ENCODE measurements at places on chromosomes 5 and 9.

DNA sequence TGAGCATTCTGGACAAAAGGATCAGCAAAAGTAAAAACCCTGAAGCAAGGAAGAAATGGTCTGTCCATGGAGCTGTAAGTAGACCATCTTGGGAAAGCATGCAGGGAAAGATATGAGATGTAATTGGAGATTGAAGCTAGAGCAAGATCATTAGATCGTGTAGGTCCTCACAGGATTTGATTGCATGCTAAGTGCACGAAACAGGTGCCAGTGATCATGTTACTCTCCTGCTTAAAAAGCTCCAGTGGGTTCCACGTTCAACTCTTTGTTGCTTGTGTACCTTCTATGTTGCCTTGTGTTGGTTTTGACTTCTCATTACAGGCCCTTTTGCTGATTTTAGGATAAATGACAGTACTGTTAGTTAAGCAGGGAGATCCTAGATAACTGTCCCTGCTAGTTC is 442.0 kb downstream of the DMRT2 start:
- DNase-seq: peak; percentile 7

DNA sequence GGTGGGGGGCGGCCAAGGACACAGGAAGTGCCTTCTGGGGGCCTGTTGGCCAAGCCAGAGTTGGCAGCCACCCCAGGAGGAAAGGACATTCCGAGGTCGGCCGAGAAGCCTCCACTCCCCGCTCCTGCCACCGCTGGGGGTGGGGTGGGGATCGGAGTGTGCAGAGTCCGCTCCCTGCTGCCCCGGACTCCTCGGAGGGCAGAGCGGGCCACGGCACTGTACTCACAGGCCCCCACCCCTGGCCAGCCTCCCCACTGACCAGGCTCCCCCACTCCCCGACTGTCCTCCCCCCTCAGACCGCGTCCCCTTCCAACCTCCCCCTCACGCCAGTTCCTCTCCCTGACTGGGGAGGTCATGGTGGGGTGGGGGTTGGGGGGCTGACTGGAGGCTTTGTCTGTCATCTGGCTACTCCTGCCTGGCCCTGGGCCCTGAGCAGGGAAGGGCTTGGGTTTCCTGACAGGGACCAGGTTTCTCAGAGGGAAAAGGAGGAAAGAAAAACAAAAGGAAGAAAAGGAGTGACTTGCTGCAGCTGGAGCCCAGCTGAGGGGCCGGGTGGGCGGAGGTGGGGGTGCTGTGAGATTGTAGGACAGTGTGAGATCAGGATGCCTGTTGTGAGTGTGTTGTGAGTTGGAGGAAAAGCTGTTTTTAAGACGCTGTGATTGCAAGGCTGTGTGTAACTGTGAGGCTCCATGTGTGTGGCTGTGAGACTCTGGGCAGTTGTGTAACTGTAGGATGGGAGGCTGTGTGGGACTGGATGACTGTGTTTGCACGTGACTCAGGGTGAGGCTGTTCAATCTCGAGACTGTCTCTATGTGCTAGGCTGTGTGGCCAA is 29.7 kb downstream of the CNTFR start:
- DNase-seq: no peak

- DNase-seq: no peak
Measured at GRCh38 chr9:83011611-83012010, 51.3 kb downstream of the RASEF start.

DNA sequence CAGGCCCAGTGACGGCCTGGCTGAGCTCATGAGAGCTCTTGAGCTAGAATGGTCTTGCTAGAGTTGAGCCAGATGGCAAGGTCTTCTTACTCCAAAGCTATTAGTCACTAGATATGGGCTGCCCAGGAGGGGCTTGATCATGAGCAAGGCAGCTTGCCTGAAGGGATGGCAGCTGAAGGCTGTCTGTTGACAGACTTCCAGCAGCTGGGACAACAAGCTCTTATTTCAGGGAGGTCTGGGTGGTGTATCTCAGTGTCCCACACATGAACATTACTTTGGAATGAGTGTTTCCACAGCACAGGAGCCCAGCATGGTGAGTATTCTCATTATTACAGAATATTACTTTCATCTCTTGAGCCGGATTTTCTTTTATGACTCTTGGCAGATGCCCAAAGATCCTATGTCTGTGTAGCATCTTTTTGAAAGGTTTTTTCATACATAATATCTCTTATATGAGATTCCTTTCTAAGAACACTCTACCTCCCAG is 414.1 kb downstream of the ARHGEF28 start:
- DNase-seq: peak; percentile 77

GRCh38 chr9:16515207-16515606 is 355.3 kb downstream of the BNC2 start:
- no peak for DNase-seq

DNA sequence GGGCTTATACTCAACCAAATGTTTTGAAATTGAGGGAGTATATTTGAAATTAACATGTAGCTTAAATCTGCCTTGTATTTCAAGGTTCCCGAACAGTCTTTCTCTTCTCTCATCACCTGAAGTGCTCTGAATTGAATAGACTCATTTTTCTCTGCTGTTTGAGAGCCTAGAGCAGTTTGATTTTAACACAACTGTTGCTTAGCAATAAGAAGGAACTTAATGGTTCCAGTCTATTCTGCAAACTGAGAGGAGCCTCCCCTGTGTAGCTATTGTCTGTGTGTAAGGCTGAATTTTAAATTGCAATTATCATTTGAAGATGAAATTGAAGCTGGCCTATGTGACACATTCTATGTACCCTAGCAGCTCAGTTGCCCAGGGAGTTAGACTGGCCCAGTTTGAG is 87.1 kb upstream of the CKMT2 start:
- DNase-seq: no peak

- no peak for DNase-seq
Measured at GRCh38 chr5:55440188-55440646, 94.5 kb downstream of the PLPP1 start.

DNA sequence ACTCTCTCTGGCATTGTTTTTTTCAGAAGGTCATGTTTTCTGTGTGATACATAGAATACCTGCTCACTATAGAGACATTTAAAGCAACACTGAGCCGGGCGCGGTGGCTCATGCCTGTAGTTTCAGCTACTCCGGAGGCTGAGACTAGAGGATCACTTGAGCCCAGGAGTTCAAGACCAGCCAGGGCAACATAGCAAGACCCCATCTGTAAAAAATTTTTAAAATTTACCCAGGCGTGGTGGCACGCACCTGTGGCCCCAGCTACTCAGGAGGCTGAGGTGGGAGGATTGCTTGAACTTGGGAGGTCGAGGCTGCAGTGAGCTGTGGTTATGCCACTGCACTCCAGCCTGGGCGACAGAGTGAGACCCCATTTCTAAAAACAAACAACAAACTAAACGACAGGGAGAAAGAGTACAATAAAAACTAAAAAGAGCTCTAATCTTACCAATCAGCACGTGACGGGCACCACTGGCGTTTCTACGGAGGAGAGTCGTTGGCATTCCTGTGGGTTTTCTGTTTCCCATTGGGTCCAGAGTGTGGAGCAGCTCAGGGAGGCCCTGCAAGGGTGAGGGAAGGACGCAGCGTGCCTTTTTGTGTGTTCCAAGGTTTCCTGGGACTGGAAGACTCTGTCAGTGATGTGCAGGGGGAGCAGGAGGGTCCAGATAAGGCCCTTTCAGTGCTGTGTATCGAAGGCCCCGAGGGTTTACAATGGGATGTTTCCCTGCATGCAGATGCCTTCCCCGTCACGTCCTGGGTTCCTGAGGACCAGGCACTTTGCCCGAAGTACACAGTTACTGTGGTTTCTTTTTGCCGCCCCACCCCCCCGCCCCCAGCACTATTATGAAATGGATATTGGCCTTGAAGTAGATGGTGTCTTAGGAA is 7.2 kb upstream of the RNU6ATAC start:
- DNase-seq: no peak

DNA sequence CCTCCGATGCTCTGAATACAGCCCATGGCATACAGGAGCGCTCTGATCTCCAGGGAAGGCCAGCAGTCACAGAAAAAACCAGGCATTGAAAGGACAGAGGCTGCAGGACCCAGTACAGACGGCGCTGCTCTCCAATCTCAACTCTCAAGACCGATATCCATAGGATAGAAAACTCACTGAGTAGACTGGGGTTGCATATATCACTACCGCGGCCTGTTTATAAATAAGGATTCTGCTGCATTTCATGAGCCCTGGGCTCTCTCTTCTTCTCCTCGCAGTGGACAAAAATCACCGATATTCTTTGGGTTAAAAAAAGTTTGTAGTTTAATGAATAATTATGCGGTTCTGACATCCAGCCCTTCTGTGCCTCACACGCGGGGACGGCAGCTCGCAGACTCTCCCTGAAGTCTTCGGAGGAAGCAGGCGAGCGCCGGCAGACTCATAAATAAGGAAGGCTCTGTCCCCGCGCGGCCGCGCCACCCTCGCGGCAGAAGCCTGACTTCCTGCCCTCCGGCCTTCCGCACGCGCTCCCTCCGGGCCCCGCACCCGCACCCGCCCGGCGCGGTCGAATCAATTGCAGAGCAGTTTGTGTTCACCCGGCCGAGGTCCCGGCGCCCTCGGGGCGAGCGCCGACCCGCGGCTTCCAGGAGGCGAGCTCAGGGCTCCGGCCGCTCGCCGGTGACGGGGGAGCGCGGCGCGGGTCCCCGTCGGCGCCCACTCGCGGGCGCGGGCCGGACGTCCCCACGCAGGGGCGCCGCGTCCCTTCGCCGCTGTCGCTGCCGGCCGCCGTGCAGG is at the start of gene FAM78A:
FAM78A (minus strand) TSS at position 417 of the 795 bp plus-strand sequence; CDS start at position 86, 331 bp downstream.
- DNase-seq: peak; percentile 68

DNA sequence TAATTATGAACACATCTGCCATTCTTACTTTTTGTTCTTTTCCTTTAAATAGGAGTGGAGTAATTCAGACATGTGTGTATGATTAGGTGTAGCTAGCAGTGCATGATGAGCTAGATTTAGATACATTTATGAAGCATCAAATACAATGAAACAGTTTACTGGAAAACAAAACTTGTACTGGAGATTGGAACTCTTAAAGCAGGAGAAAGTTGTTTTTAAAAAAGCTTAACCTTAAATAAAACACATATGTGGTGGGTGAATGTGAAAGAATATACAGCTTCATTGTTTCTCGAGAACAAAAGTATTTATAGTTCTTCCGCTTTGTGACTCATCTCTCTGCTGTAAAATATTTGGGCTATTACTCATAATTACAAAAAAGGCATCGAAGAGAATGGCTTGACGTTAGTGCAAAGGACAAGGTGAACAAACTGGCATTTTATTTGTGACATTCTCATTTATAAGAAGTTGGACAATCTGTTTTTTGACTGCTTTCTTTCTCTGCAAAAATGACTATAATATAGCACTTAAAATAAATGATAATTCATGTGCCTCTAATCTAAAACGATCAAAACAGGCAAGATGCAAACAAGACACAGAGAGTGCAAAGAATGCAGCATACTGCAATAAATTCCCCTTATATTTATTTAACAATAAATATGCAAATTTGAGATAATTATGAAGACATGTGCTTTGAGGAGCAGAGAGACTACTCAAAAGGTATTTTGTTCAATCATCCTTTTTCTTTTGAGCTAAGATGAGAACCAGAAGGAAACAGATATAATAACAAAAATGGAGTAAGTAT is 478.8 kb downstream of the CETN3 start:
- DNase-seq: peak; percentile 13

DNA sequence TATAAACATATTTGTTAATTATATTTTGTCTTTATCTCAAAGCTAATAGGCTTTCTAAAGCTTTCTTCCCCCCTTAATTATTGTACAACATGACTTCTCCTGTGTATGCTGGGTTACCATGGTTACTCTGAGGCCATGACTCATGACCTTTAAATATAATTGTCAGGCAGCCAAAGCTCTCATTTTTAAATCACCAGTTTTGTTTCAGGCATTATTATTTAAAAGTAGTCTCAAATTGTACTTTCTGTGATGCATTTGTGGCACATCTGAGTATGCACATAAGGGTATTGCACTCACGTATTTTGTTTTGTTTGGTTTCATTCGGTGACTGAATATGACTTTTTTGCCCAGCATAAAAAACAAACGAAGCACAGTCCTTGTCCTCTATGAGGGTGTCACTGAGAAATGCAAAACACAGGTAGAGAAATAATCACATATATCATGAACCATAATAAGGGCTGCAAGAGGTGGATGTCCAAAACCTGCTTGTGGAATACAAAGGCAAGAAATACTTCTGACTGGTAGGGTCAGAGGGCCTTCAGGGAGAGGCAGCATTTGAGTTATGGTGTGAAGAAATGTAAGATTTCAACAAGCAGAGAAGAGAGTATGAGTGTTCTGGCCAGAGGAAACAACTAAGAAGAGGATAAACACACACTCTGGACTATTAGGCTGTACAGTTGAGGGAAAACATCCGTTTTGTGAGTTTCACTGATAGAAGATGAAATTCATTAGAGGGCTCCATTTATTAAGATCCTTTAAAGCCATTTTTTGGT is 2.1 kb downstream of the CCDC192 start:
- peak; percentile 66 for DNase-seq

DNA sequence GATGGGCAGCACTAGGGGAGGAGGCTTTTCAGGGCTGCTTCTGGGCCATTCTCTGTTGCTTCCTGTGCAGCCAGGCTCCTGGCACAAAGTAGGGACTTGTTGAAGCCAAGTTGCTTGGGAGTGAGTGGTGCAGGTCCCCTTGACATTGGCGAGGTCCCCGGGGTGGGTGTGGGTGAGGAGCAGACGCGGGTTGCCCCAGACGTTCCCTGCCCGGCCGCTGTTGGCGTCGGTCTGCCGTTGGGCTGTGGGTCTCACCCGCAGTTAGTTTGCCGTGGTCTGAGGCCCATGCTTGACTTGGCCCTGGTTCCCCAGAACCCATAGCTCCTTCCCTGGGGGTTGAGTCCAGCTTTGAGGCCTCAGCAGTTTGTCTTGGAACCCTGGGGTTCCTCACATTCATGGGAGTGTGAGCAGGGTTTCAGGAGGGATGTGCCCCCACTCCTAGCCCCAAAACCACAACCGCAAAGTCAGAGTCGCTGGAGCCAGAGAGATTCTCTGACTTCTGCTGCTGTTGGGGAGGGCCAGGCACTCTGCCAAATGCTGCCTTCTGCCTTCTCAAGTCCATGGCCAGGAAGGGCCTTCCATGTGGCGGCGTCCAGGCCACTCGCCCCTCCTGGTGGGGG is 77.5 kb downstream of the RXRA start:
- DNase-seq: peak; percentile 73

DNA sequence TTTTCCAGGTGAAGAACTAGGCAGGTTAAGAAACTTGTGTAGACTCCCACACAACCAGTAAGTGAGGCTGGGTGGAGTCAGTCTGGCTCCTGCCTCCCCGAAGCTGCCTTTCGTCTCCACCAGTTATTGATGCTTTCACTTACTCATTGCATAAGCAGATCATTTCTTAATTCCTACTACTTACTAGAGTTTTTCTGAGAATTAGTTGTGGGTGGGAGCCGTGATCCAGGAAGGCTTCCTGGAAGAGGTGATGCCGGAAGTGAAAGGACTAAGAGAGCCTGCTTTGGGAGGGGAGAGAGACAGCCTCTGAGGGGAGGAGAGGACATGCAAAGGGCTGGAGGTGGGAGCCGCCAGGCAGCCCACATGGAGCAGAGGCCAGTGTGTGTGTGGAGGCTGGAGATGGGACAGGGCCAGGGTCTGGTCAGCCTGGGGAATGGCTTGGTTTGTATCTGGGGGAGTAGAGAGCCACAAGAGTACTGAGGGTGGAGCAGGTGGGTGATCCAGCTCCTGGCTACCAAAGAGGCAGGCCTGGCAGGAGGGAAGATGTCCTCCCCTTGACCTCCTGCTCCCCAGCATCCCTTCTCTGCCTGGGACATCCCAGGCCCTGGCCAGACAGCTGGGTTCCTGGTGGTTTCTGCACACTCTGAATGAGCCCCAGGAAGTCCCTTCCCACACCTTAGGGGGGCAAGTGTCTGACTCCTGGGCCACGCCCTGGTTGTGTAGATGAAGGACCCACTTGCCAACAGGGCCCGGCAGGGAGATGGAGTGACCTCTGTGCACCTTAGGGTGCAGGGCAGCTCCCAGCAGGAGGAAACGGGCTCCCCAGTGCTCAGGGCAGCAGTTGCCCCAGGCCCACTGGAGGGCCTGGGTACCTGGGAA is 12.2 kb upstream of the CARD19 start:
- DNase-seq: no peak

- peak; percentile 33 for DNase-seq
Measured at GRCh38 chr5:178590141-178590923, at the start of gene COL23A1. Gene COL23A1 (minus strand): TSS chr5:178590393.

Data from muscle of back (tissue), 13 donors.